SIG-M5 (cell line): ENCODE measurements at places on chromosomes 11 and 22.

GRCh38 chr11:134623711-134624110 lies 211.7 kb upstream of the B3GAT1 start:
- no peak for DNase-seq

GRCh38 chr22:40001800-40002577 lies 7.2 kb downstream of the FAM83F start:
- no peak for DNase-seq

GRCh38 chr11:9576701-9577381 lies 3.4 kb downstream of the WEE1 start:
- no peak for DNase-seq

DNA sequence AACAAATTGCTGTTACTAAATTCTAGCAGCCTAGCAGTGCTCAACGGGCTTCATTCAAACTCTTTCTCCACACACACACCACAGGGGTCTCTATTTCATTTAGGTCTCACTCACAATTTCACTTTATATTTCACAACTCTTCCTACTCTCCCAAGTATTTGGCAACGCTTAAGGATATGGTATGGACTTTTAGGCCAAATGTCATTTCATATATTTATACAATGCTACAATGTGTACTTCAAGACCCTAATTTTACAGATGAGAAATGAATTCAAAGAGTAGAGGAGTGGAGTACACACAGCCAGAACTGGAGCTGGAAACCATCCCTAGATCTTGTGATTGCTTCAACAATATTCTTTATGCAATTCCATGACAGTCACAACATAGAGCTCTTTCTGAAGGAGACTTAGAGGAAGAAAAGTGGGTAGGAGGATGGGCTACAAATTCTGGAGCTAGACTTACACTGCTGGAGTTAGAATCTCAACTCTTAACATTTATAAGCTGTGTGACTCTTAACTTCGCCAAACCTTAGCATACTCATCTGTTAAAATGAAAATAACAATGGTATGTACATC lies 2.5 kb upstream of the MS4A13 start:
- DNase-seq: no peak

DNA sequence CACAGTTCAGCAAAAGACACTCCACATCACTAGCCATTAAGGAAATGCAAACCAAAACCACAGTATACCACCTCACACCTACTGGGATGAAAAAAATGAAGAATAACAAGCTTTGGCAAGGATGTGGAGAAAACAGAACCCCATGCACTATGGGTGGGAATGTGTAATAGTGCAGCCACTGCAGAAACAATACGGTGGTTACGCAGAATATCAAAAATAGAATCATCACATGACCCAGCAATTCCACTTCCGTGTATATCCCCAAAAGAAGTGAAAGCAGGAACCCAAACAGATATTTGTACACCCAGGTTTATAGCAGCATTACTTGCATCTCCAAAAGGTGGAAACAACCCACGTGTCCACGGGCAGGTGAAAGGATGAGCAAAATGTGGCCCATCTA lies 20.8 kb downstream of the CARS1 start:
- no peak for DNase-seq

- DNase-seq: no peak
Observed at GRCh38 chr11:86955111-86955360, 159 bp downstream of the FZD4 start.

GRCh38 chr11:122977470-122978298 lies 4.0 kb downstream of the BSX start:
- DNase-seq: no peak

- no peak for DNase-seq
Observed at GRCh38 chr11:20854215-20854955, 185.0 kb downstream of the NELL1 start.

- no peak for DNase-seq
Observed at GRCh38 chr22:19730198-19730597, 6.9 kb downstream of the GP1BB start.

- no peak for DNase-seq
Observed at GRCh38 chr11:235609-235996, 539 bp downstream of the SIRT3 start.

DNA sequence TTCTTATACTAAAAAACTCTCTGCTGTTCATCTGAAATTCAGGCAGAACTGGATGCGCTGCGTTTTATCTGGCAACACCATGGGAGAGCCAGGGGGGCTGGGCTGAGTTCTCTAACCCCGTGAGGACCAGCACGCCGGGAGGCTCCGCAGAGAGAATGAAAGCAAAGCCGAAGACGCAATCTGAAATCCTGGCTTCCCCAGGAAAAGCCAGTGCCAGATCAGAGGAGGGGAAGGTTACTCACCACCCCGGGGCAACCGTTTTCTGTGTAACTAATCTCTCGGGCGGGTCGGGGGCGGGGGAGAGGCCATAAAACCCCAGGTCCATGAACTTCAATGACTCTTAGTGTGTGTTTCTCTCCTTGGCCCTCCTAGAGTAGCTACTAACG lies 99.4 kb downstream of the SHANK2 start:
- no peak for DNase-seq

DNA sequence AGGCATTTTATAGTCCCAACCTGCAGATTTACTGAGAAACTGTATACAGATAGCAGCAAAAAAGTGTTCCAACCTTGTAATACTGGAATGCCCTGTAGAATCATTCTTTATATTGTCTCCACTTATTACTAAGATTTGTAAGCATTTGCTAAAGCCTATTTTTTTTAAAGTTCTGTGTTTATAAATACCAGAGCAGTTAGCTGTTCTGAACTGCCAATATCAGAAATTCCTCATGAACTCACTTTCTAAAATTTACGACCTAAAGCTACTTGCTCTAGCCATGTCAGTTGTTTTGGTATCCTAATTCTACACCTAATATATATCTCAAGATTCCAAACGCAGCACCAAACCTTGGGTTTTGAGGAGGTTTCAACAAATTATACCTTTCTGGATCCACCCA lies 103.2 kb downstream of the C11orf65 start:
- no peak for DNase-seq

- no peak for DNase-seq
Observed at GRCh38 chr11:130514316-130514715, 65.9 kb downstream of the ADAMTS15 start.
